ENCODE measurements at places on chromosomes 1 and 21.

DNA sequence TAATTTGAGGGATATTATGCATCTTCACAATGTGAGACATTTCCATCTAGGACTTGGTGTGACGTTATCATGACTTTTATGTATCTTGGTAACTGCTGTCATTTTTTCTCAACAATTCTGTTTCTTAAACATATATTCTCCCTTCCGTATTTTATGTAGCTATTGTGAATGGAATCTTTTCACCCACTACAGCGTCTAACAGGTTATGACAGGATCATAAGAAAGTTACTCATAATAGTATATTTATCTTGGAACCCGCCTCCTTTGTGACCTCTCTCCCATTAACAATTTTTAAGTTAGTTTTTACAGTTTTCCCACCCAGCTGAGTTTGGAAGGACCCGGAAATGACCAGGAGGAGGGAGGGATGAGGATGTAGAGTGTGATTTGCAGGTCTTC, 6.8 kb upstream of the DMRTA2 start:
- DNase-seq = no peak

- DNase-seq = no peak
Observed at GRCh38 chr21:35427320-35428000, 378.4 kb upstream of the RUNX1 start.

GRCh38 chr1:218439541-218440295, 94.6 kb downstream of the TGFB2 start:
- DNase-seq = no peak

GRCh38 chr1:5648410-5649165, 343.6 kb downstream of the NPHP4 start:
- DNase-seq = no peak

GRCh38 chr1:112686835-112687234, 12.4 kb downstream of the MOV10 start:
- no peak for DNase-seq

DNA sequence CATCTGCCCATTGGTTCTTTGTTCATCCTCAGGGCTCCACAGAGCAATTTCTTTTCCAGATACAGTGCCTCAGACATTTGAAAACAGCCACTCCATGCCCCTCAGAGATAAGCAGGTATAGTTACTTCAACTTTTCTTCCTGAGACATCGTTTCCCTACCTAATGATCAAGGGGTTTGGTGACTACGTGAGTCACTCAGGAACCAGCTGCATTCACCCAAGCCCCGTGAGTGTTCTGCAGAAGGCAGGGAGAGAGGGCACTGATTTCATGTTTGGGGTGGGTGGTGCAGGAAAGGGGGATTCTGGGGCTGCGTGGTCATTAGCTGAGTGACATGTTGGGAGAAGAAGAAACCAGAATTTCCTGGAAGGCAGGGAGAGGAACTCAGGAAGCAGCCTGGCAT, 25.0 kb downstream of the NCF2 start:
- DNase-seq = no peak

DNA sequence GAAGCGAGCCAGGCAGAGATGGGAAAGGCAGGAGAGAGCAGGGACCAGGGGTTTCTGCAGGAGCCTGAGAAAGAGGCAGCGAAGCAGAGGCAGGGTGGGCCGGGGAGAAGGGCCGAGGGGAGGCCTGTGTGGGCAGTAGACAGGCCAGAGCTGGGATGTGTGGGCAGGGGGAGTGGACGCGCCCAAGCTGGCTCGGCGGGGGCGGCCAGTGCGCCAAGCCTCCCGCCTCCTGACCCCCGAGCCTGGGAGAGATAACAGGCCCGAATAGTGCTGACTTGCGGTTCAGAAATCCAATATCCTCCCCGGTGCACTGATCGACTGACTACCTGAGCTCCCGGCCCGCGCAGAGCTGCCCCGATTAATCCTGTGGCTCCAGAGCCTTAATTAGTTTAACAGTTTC, 41.9 kb downstream of the AHDC1 start:
- no peak for DNase-seq

DNA sequence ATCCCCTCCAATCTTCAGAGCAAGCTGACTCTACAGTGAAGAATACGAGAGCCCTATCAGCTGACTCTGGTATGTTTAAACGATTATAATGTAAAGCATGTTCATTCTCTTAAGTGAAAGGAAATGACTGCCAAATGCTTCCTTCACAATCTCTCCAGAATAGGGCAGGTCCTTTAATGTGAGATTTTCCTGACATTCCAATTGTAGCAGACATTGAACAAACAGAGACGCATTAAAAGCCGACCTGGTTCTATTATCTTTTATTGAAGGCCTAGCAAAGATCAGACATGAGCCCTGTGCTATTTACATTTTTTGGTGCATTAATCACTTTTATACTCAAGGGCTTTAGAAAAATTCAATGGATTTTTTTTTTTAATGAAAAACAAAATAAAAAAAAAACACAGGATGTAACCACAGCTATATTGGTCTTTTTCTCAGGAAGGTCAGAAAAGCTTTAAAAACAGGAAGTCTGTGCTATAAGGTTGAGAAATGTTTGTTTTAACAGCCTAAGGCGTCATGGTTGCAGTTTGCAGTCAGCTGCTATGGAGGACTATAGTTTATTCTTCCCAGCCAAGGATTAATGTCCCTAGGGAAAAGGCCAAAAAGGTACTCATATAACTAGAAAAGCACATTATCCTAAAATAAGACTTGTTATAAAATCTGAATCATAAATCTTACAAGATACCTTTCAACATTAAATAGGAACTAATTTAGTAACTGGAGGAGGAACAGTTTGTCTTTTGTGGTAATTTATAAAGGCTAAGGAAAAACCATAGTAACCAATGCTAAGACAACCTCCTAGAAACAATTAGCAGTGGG, 104.8 kb downstream of the RERE start:
- no peak for DNase-seq

GRCh38 chr1:162626094-162626493, 6.2 kb upstream of the DDR2 start:
- DNase-seq = no peak

DNA sequence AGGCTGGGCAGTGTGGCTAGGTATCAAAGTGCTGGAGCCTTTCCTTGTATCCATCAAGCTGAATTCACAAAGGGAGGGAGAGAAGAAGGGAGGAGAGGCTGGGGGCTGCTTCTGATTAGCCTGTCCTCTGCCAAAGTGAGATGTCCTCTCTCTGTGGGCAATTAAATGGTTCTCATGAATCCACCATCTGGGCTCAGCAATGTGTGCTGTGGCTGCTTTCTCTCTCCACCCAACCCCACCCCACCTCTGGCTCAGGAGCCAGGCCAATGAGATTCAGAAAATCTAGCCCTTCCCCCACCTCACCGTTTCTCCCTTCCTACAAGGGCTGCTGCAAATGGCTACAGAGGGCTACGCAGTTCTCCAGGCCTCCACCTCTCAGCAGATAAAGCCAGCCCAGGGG, 154.6 kb downstream of the TENT5C start:
- DNase-seq = no peak

DNA sequence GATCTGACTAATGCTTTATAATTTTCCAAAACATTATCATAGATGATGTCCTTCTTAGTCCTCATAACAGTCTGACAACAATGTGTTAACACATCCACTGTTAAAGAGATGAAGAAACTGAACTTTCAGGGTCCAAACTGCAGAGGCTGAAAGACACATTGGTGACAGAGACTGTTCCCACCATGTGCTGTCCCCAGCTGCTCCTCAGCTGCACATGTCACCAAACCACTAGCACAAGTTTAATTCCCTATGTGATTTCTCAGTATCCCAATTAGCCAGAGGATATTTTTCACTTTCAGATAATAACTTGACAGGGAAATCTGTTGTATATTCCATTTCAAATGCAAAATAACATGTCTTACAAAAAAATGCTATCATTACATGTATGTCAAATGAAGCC, 24.6 kb downstream of the LAMC2 start:
- no peak for DNase-seq

- no peak for DNase-seq
Observed at GRCh38 chr1:76601465-76601864, 265.8 kb upstream of the ST6GALNAC5 start.

DNA sequence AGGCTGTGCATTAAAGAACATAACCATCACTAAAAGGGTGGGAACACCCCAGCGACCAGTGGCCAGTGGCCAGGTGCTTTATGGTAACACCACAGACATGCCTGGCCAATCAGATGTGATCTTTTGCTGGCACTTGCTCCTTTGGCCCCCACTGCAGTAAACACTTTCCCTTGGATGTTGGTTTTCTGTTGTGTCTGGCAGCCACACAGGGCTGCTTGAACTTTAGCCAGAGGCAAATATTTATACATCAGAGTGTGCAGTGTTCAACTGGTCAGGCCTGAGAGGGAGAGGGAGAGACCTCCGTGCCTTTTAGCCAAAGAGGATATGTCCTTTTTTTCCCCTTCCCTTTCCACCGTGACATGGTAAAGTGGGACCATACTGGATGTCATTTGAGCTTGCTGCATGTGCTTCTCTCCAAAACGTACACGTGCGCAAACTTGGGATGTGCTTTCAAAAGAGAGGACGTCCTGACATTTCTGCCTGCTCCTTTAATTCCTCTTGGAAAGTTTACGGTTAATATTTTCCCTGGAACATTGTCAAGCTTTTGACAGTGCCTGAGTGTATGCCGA, 101.2 kb downstream of the NFIA start:
- no peak for DNase-seq
